ENCODE measurements at places on chromosomes 6 and 20.

GRCh38 chr20:47455133-47456040, 46.3 kb upstream of the NCOA3 start:
- DNase-seq: no peak

GRCh38 chr6:54335871-54336270, 27.6 kb downstream of the TINAG start:
- no peak for DNase-seq

GRCh38 chr20:58938541-58938940, 42.5 kb upstream of the NELFCD start:
- no peak for DNase-seq

- no peak for DNase-seq
These were observed 4.6 kb upstream of the IER3 start for GRCh38 chr6:30748851-30749540.

DNA sequence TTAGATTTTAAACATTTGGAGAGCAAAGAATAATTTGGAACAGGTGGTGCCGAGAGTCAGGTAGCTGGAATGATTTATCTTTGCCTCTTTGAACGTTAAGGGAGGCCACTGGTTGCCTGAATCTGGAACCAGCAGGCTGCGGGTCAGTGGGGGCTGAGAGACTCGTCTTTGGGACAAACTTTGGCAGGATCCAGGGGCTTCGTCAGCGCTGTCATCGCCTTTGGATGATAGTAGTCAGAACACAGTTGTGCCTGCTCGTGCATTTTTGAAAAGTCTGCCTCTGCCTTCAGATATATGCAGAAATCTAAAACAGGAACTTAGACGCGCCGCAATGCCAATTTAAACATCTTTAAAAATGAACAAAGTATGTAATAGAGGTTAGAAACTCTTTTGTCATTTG, 5.0 kb downstream of the EYA2 start:
- no peak for DNase-seq

DNA sequence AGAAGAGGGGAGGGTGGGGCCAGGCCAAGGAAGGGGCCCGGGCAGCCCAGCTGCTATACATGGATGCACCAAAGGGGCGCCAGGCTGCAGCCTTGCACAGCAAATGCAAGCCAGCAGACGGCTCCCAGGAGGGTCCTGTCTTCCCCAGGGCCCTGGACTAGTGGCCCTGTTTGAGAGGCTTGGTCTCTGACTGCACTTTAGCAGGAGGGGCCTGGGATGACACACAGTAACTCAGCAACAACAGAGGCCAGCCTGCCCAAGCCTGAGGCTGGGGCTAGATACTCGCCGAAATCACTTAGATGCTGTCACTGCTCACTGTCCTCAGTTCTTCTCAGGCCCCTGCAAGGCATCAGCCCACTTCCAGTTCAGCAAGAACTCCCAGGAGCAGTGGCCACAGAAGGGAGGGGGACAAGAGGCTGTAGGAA, 73.5 kb downstream of the TRAM2 start:
- DNase-seq: peak; percentile 15

DNA sequence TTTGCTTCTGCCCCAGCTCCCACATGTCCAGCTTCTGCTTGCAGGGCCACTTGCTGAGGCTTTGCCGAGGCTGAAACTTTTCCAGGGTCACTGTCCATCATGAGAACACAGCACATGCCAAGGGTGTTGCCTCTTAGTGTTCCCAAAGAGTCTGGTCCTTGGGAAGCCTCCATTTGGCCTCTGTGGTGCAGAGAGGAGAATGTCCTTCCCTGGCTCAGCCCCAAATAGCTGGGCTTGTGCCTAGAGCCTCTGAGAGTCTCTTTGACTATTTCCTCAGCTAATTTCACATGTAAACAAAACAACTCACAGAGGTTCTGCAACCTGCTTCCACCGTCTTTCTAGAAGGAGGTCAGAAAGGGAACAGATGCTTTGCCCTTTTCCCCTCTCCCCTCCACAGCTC, 40.4 kb upstream of the RAB23 start:
- no peak for DNase-seq

- no peak for DNase-seq
These were observed 65.6 kb downstream of the SLC2A10 start for GRCh38 chr20:46774943-46775560.

DNA sequence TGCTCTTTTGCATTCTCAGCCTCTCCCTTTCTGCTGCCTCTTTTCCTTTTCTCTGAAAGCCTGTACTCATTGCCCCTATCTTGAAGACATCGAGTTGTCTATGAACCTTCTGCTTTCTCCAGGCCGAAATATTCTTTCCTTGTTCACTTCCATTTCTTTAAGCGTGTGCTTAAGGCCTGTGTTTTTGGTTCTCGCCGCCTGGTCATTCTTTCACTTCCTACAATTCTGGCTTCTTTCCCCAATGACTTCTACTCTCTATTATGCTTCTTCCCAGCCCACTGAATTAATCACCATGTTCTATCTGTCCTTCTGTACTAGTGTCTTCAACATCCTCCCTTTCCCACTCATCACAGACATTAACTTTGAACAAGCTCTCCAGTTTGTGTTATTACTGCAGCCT, 69.6 kb downstream of the C6orf52 start:
- DNase-seq: no peak

DNA sequence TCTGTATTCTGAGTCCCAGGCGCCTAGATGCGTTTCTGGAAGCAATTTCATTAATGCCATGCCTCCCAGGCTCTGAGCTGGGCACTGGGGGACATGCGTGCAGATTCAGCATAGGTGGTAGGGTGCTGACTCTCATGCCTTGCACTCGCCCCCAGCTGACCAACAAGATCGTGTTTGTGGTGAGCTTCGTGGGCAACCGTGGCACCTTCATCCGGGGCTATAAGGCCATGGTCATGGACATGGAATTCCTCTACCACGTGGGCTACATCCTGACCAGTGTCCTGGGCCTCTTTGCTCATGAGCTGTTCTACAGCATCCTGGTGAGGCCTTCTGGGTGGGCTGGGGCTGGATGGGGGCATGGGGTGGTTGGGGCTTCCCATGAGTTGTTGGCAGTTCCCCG, 21.6 kb downstream of the UQCC2 start:
- DNase-seq: no peak

- DNase-seq: no peak
These were observed 24.1 kb upstream of the HINT3 start for GRCh38 chr6:125932451-125932795.

- DNase-seq: no peak
These were observed 78.9 kb downstream of the CRYBG1 start for GRCh38 chr6:106439459-106439858.

GRCh38 chr6:55953335-55953734, 77.9 kb upstream of the BMP5 start:
- peak; percentile 50 for DNase-seq

DNA sequence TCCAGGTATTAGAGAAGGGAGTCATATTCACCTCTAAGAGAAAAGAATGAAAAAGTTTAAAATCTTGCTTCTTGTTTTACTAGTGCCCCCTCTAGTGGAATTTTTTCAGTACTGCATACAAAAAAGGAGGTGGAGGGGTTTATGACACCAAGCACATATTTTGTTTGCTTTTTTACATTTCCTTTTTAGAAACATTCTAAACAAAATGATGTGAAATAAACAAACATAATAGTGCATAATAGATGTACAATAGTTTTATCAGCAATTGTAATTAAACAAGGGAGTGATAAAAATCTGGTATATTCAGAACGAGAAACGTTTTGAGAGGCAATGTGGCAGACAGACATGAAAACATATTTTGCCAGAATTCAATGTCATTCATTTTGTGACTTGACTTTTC, 111.0 kb upstream of the TFAP2D start:
- peak; percentile 46 for DNase-seq

DNA sequence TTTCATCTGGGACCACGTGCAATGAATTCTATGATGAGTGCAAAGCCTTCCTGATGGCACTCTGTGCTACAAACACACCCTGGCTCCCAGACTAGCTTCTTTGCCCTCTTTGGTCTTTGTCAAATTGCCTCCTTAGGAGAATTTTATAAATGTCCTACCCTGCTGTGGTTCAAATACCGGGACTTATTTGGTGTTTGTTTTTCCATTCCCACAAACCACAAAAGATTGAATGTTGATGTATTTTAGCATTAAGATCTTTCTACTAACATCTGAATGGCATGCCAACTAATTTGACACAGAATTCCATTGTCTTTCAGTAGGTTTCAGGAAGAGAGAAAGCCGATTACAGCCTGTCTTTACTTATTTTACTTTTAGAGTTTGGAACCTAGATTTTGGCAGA, 424.2 kb upstream of the SLC35B3 start:
- DNase-seq: no peak

DNA sequence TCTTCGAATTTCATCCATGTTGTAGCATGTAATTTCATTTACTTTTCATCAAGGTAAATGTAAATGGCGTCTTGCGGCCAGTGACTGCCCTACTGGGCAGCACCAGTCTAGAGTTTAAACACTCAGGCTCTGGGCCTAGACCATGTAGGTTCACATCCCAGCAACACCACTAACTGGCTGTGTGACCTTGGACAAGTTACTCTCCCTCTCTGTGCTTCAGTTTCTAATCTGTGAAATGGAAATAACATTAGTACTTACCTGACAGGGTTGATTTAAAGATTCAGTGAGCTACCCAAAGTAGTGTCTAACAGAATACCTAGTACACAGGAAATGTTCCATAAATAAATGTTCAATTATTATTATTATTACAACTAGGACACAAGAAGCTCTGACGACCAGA, 29.3 kb downstream of the PDRG1 start:
- no peak for DNase-seq

DNA sequence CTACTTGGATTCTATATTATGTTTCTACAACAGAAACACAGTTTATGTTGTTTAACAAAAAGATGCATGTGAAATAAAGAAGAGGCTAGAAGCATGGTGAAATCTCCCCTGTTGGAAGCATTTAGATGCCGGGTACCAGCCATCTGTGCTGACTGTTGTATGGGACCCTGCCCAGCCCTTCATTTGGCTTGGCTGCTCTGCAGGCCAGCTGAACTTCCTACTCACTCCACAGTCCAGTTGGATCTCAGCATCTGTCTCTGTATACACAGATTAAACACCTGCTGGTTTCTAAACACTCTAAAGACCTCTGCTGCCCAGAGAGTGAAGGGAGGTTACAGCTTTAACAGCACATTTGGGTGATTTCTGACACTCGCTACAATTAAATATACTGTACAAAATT, 228.3 kb downstream of the SLC35F1 start:
- no peak for DNase-seq

DNA sequence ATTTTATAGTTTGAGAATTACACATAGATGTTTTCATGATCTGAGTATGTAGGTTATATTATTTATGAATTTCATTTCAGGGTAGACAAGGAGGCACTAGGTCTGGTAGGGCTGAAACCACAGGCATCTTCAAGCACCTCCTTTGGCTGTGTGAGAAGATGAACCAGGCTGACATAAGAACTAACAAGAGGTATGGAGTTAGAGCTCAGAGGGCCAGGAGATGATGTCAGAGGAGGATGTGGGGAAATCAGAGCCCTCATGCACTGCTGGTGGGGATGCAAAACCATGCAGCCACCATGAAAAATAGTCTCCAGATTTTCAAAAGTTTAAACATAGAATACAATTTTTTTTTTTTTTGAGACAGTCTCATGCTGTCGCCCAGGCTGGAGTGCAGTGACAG, 13.6 kb upstream of the RIPOR3 start:
- no peak for DNase-seq

- no peak for DNase-seq
These were observed 221.2 kb downstream of the LAMA2 start for GRCh38 chr6:129104131-129104530.

DNA sequence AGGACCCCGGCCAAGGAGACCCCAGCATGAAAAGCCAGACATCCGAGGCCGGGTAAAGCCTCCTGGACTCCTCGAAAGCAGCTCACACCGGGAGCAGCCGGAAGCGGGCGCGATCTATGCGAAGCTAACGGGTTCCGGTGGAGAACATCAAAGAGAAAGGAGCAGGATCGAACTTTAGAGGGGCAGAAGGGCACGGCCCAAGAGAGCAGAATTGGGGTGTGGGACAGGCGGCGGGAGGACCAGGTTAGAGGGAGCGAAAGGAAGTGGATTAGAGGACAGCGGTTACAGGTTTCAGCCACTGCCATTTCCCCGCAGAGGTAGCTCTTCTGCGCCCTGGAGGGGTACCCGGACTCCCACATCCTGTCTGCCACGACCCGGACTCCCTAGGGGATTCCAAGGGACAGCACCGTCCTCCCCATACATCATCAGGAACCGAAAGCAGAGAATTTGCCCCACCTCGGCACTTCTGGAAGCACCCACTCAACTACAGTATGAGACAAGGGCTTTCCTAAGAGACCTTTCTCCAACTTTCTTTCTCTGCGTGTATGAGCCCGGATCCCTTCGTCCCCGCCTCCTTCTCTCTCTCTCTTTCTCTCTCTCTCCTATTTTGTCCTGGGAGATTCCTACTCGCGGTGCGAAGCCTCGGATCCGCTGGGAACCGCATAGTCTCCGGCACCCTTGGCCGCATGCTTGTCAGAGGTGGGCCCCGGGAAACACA, 507 bp upstream of the VGLL2 start:
- no peak for DNase-seq

GRCh38 chr6:18110162-18110561, 12.3 kb downstream of the NHLRC1 start:
- no peak for DNase-seq

DNA sequence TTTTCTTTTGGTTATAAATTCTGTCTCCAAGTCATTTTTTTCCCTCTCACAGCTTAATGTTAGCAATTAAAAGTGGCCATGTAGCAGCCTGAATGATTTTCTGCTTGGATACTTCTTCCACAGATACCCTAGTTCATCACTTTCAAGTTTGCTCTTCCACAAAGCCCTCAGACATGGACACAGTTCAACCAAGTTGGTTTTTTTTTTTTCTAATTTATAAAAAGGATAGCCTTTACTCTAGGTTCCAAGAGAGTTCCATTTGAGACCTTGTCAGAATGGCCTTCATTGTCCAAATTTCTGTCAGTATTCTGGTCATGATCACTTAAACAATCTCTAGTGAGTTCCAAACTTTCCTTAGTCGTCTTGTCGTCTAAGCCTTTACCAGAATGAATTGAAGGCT, 40.0 kb downstream of the RSPH3 start:
- DNase-seq: no peak

- no peak for DNase-seq
These were observed 36.3 kb upstream of the CDH22 start for GRCh38 chr20:46344488-46345162.

DNA sequence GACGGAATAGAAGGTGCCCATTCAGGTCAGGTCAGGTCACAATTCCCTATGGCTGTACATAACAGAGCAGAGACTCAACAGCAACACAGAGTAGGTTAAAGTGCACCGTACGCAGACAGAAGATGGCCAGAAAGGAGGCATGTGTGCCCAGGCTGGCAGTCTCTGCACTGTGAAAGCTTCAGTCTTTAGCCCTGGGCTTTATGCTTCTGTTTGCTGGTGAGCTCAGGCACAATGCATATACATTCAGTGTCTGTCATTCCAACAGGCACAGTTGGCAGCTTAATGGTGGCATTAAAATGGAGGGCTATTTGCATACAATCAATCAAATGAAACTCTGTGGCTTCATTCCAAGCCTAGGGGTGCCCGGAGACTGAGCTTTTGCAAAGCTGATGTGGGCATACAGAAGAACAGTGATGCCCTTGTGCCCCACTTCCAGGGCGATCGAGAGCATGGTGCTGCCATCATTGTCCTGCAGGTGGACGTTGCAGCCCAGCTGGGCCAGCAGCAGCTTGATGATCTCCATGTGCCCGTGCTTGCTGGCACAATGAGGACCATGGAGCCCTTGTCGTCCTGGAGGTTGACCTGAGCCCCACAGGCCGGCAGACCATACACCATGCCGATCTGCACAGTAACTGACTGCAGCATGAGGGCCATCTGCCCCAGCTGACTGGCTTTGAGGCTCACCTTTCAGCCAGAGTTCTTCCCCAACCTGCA, 22.4 kb downstream of the TRMT6 start:
- no peak for DNase-seq

All from NCI-H2081 (cell line).